ENCODE measurements at places on chromosomes 5 and 9.

- DNase-seq: no peak
These were observed 295.4 kb upstream of the ZNF608 start for GRCh38 chr5:125041798-125042197.

GRCh38 chr5:33690374-33691135, 201.2 kb downstream of the ADAMTS12 start:
- peak; percentile 89 for DNase-seq

- DNase-seq: no peak
These were observed 85.7 kb downstream of the GRAMD2B start for GRCh38 chr5:126508962-126509279.

DNA sequence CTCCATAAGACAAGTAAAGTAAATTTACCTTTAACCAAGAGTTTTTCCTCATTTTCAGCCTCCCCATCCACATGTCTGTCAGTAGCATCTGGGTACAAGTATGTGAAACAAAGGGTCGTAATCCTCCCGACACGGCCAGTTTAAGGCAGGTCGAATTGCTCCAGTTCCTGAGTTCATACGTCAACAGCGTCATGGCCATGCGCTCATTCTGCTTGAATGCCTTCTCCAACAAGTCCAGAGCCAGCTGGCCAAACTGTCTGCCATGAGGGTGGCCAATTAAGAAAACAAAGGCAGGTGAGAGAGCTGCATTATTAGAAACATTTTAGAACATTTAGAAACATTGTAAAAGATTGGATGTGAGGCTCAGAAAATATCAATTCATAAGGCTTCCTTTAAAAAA, 87.5 kb downstream of the TRPM6 start:
- DNase-seq: no peak

GRCh38 chr9:122307925-122308324, 43.2 kb downstream of the MRRF start:
- no peak for DNase-seq

GRCh38 chr5:15693933-15694332, 194.0 kb downstream of the FBXL7 start:
- no peak for DNase-seq

GRCh38 chr9:137311171-137311985, 9.3 kb upstream of the NRARP start:
- DNase-seq: no peak

DNA sequence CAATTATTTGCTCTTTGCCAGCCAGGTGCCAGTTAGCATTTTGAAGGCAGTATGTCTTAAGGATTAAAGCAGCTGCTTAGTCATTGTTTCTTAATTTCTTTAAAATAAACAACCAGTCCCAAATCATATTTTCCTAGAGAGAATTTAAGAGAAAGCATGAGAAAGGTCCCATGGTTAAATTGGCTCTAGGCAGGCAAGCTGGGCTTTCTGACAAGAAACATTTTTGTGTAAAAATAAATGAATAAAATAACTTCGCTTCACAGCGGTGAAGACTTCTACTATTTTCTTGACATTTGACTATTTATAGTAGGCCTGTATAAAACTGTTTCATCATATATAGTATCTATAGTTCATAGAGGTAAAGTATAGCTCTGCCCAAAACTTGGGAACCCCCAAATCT, 617.7 kb upstream of the C9orf72 start:
- DNase-seq: no peak

GRCh38 chr9:129981180-129981907, 61.6 kb downstream of the FNBP1 start:
- DNase-seq: no peak

DNA sequence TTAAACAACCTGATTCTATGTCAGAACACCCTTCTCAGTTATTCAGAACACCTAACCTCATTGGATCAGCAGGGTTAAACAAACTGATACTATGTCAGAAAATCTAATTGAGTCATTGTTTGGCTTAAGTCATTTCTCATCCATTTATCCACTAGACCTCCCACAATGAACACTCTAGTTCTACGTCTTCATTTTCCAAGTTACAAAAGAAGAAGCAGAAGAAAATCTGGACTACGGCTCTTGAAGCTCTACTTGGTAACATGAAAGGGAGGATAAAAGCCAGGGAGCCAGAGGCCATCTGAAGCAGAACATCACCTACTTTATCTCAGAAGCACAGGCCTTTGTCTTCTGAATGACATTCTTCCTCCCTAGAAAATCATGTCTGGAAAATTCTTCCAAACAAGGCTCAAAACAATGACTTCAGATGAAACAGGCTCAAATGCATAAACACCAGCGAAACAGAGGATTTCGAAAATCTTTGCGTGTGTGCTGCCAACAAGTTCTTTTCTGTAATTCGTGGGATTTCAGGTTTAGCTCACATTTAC, 35.4 kb upstream of the TGFBI start:
- DNase-seq: no peak

DNA sequence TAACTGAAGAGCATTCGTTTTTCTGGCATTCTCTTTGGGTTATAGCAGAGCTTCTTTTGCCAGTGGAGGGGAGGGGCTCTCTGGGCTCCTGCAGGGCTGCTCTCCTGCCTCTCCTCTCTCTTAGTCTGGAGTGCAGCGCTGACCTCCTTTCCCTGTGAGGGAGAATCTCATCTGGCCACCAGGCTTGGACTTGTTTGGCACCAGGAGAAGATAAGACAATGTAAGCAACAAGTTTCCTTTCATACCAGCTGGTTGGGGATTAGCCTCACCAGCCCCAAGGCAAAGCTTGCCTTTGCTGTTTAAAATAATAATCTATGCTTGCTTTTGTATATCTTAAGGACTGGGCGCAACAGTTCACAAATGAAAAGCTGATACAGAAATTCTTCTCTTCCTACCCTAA, 196.4 kb downstream of the TLE4 start:
- peak; percentile 18 for DNase-seq

DNA sequence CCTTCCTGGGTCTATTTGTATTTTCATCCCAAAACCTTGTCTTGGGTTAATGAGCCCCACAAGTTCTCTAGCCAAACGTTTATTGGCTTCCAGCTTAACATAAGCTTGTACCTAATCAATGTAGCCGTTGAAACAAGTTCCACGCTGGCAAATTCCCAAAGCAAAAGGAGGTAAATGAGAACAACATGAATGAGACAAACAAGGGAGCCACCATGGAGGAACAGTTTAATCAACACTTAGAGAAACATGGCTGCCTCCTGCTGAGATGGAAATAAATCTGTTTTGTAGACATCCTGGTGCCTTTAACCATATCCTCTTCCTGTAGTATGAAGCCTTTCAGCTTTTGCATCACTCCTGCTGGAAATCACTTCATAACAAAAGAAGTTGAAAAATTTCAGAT, 166.6 kb upstream of the NFIB start:
- no peak for DNase-seq

- DNase-seq: no peak
These were observed 44.1 kb upstream of the GALNT10 start for GRCh38 chr5:154146409-154146808.

GRCh38 chr9:12698266-12698665, 5.1 kb downstream of the TYRP1 start:
- peak; percentile 30 for DNase-seq

DNA sequence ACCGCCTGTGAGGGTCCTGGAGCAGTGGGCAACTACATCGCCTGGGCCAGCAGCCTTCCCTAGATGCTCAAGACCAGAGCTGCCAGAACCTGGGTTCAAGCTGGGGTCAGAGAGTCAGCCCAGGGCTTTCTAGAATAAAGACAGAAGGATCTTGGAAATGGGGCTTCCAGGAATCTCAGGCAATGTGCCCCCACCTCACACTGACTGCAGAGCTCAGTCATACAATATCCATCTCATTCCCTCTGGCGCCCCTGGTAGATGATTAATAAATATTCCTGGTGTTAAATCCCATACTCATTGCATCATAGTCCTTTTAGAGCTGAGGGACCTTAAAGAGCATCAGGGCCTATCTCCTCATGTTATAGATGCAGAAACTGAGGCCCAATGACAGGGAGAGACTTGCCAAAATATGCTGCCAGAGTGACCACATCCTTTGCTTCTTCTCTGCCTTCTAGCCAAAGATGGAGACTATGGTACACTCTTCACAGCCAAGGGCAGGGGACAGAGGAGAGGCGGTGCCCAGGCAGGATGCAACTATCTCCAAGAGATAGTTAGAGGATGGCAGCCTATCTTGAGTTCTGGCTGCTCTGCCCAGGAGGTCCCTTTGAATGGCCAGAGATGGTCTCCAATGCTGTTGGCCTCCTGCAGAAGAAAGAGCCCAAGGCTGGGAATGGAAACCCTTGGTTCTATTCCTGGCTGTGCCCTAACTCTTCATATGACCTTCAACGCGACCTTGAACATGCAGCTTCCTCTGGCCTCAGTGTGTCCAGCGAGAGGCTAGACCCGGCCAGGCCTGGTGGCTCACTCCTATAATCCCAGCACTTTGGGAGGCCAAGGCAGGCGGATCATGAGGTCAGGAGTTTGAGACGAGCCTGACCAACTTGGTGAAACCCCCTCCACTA, 36.2 kb upstream of the IL17B start:
- no peak for DNase-seq

- no peak for DNase-seq
These were observed 44.5 kb upstream of the NR3C1 start for GRCh38 chr5:143447983-143448382.

DNA sequence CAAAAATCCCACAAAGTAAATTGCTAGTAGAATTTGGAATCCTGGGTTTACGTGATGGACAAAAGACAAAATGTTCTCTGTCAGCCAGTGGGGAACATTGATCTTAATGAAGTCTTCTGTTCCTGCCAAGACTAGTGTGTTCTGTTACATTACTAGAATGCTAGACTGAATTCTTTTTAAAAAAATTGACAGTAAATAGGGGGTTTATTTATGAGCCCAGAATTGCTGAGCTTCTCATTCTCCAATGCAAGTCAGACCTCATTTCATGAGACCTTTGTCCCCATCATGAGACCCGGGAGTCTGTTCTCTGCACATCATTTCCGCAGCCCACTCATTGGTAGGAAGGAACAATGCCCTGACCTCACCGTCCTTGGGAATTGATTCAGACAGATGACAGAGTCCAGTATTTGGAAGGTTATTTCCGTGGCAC, 173.8 kb upstream of the OTULINL start:
- DNase-seq: no peak

DNA sequence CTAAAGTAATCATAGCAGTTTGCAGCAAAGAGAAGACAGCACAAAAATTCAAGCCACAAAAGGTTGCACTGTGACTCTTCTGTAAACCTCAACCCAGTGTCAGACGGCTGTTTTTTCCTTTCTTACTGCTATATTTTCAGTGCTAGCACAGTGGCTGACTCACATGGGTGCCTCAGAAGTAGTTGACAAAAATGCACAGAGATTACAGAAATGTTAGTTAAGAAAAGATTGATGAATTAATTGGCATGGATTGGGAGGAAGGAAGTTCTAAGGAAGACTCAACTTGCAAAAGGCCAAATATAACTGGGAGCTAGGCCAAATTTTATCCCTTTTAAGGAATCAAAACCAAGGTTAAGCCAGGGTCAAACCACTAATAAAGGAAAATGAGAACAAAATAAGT, 43.7 kb upstream of the ITGA1 start:
- DNase-seq: peak; percentile 34

GRCh38 chr5:157518963-157519362, 56.6 kb downstream of the ADAM19 start:
- no peak for DNase-seq

GRCh38 chr5:168125445-168126199, 165.8 kb upstream of the WWC1 start:
- no peak for DNase-seq

DNA sequence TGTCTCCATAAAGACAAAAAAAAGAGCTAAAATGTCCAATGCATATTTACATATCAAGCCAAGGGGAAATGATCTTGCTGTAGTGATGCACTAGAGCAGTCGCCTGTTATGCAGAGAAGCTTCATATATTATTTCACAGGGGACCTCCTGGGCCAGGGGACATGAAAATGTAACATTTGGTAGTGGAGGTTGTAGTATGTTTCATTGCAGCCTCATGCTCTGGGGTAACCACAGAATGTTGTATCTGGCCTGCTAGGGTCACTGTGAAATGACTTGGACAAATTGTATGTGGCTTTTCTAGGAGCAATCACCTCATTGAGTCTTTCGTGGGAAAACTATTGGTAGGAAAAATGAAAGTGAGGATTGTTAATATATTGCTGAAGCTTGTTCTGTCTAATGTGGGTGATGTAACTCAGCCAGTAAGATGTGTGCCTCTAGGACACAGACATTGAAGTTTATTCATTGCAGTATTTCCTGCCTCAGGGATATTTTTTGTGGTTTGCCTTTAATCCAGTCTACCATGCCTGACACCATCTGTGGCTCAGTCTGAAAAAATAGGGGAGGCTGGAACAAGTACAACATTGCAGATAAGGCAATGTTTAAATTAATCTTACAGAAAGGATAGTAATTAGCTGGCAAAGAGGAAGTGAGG, 430.8 kb upstream of the TNC start:
- DNase-seq: peak; percentile 4

- DNase-seq: no peak
These were observed 56.9 kb downstream of the ZNF618 start for GRCh38 chr9:113932906-113933584.

GRCh38 chr5:58404734-58405133, 55.2 kb downstream of the PLK2 start:
- no peak for DNase-seq

DNA sequence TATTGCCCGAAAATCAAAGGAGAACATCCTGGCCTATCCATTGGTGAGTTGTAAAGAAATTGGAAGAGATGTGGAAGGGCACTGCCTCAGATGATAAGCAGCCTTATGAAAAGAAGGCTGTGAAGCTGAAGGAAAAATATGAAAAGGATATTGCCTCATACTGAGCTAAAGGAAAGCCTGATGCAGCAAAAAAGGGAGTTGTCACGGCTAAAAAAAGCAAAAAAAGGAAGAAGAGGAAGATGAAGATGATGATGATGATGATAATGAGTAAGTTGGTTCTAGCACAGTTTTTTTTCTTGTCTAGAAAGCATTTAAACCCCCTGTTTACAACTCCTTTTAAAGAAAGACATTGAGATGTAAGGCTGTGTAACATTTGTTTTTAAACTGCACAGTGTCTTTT, 59.8 kb upstream of the ZBED3 start:
- no peak for DNase-seq

DNA sequence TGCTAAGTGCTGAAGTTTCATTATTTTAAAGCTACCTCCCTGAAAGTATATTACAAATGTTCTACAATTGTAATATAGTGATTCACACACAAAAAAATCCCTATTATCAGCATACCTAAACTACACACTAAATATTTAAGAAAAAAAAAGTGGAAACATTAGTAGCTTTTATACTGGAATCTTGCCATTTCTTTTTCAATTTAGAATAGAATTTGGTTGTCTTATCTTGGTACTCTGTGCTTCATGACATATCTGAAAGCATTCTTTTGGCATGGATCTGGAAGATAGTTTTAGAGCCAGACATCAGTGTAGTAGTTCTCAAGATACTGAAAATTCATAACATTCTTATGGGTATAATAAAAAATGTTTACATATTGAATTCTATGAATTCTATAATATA, 35.0 kb downstream of the SLC1A3 start:
- no peak for DNase-seq

- DNase-seq: no peak
These were observed 5.1 kb upstream of the AHRR start for GRCh38 chr5:316210-317085.

DNA sequence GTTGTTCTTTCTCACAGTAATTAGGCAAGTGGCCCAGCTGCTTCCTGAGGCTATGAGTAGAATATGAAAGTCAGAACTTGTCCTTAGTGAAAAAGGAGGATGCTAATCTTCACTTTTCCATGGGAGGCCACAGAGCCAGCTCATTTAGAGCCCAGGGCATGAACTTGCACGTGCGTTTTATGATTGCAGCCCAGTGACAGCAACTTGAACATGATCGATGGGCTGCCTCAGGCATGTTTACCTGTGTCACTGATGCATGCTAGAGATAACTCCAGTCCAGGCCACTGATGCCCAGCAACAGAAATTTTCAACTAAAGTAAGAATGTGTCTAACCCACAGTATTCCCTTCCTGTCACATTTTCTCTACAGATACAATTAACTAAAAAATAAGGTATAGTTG, 179.3 kb downstream of the CTNND2 start:
- DNase-seq: no peak

All from AG08395 (cell line).